ENCODE measurements at places on chromosomes 1 and 21. TPM values are rescaled to one million over a fixed set of nuclear protein-coding genes. Genes with fewer than 3 reads are reported as not detected.

DNA sequence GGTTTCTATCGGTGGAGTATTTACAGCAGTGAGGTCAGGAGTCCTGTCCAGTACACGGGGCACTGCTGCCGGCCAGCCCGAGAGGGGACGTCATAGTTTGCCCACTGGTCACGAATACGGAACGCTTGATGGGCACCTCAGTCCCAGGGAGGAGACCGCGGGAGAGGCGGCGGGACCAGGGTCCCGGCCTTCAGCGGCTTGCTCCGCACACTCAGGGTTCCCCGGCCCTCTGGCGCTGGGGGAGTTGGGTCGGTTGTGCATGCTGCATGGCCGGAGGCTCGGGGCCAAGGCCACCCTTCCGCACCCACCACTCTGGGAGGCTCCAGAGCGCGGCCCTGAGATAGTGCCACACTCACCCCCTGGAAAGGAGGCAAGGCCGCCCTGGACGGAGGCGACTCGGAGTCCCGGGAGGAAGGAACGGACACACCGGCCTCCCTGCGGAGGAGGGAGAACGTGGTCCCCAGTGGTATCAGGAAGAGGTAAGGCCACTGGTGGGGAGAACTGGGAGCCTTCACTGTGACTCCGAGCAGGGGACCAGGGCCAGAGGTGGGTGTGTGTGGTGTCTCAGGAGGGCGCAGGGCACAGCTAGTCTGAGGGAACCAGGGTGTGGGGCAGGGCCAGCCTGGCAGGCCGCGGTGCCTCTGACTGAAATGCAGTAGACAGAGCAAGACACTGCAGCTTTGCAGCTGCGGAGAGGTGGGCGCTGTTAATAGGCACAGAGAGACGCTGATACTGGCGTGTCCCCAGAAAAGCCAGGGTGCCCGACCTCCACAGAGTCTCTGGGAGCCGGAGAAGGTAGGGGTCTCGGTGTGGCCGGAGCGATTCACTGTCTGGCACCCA, 28.6 kb upstream of the PRSS38 start:
- peaks cover 17% of the 10 kb centered on the region for H3K27me3 ChIP-seq
- peak overlapping the region; percentile 67 for H3K4me3 ChIP-seq
- peaks cover under 1% of the 10 kb centered on the region for H3K36me3 ChIP-seq
- no peaks in the 10 kb centered on the region for H3K4me1 ChIP-seq

DNA sequence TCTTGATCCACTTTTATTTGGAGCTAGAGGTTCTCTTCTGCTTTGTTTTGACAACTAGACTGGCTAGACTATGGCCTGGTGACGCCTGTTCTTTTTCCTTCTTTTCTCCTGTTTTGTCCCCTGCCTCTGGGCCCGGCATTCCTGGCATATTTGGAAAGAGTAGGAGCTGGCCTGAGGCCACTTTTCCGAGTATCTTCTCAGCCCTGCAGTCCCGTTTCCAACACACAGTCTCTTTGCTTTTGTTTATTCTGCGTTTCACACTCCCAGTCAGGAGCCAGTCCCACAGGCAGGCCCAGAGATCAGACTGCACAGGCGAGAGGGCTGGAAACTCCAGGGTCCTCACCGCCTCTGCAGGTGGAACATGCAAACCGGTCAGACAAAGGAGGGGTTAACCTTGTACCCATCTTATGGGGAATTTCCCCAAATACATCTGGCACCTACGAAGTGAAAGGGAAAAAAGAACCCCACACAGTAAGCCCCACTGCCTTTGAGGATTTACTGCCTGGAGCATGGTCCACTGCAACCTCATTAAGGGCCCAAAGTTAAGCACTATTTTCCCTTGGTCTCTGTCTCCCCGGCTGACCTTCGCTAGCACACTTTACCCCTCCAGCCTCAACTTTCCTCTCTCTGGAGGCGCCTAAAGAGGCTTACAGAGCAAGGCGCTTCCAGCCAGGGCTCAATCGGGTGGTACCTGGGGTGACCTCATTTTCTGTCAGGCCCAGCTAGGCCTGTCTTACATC, 141.1 kb downstream of the TOMM20 start:
- peaks cover 4% of the 10 kb centered on the region for H3K36me3 ChIP-seq
- H3K4me3 ChIP-seq = peak overlapping the region; percentile 48
- H3K27me3 ChIP-seq = peaks cover 4% of the 10 kb centered on the region
- DNase-seq = peak; percentile 30
- peak overlapping the region; percentile 98 for H3K27ac ChIP-seq

DNA sequence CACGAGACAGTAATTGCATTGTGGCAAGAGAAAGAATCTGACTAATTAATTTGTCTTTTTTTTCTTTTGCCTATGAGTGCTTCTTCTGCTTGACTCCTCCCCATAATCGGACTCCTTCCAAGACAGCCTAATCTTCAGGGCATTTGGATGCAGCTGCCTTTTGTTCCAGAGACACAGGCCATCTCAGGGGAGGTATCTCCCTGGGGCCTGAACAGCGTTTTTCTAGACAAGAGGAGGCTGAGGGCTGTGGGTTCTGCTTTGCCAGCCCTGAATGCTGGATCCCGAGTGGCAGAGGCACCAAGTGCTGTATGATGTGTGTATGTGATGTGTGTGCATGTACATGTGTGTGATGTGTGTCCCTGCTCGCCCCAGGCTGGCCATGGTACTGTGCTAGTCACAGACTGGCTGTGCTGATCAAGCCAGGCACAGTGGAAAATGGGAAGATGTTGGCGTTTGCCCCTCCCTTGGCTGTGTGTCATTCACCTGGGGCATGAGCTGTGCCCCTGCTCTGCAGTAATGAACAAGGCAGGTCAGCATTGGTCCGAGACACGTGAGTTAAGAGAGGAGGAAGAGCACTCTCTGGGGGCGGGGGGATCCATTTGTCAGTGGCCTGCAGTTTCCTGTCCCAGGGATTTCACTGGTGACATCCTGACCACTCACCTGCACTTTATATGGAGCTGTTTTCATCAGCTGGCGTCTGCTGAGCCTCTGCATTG, 77.2 kb downstream of the ADARB1 start:
- H3K36me3 ChIP-seq = no peaks in the 10 kb centered on the region
- H3K4me1 ChIP-seq = peaks cover 12% of the 10 kb centered on the region
- H3K27me3 ChIP-seq = peaks cover 3% of the 10 kb centered on the region
- peak; percentile 4 for DNase-seq
- H3K4me3 ChIP-seq = no peak overlapping the region

The OLFM3 gene
- total RNA-seq = 0.23 TPM

- no peak for DNase-seq
- H3K36me3 ChIP-seq = no peaks in the 10 kb centered on the region
- no peak overlapping the region for H3K4me3 ChIP-seq
- H3K4me1 ChIP-seq = no peaks in the 10 kb centered on the region
Observed at GRCh38 chr1:40588586-40588985, 57.1 kb downstream of the ZNF684 start.

DNA sequence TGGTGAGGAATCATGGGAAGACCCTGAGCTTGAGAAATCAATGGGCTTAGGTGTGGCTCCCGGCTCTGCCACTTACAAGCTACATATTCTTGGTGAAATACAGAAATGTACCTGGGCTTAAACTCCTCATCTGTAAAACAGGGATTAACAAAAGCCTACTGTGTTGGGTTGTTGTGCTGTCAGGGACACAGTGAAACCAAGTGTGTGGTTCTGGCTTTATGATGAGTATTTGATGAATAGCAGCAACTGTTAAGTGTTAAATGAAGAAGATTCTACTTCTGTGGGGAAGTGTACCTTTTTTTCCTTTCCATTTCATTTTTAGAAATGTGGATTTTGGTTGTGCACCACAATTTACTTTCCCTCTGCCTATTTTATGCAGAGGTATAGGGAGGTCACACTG, 41.1 kb upstream of the DUSP10 start:
- H3K36me3 ChIP-seq = no peaks in the 10 kb centered on the region
- DNase-seq = no peak
- H3K27me3 ChIP-seq = peaks cover 2% of the 10 kb centered on the region
- peaks cover 21% of the 10 kb centered on the region for H3K4me1 ChIP-seq

- no peak for DNase-seq
- H3K27ac ChIP-seq = no peak overlapping the region
- H3K4me1 ChIP-seq = peaks cover 29% of the 10 kb centered on the region
- peaks cover 3% of the 10 kb centered on the region for H3K27me3 ChIP-seq
Observed at GRCh38 chr1:156571261-156571852, 1.0 kb downstream of the IQGAP3 start.

DNA sequence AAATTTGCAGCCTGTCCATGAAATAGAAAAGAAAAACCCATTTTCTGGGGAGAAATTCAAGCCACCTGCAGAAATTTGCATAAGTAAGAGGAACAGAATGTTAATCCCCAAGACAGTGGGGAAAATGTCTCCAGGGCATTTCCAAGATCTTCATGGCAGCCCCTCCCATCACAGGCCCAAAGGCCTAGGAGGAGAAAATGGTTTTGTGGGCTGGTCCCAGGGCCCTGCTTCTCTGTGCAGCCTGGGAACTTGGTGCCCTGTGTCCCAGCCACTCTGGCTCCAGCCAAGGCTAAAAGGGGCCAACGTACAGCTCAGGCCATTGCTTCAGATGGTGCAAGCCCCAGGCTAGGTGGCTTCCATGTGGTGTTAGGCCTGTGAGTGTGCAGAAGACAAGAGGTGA, 155.6 kb downstream of the PRDM2 start:
- no peak for DNase-seq
- H3K27ac ChIP-seq = no peak overlapping the region
- peaks cover 6% of the 10 kb centered on the region for H3K36me3 ChIP-seq
- no peaks in the 10 kb centered on the region for H3K4me1 ChIP-seq

DNA sequence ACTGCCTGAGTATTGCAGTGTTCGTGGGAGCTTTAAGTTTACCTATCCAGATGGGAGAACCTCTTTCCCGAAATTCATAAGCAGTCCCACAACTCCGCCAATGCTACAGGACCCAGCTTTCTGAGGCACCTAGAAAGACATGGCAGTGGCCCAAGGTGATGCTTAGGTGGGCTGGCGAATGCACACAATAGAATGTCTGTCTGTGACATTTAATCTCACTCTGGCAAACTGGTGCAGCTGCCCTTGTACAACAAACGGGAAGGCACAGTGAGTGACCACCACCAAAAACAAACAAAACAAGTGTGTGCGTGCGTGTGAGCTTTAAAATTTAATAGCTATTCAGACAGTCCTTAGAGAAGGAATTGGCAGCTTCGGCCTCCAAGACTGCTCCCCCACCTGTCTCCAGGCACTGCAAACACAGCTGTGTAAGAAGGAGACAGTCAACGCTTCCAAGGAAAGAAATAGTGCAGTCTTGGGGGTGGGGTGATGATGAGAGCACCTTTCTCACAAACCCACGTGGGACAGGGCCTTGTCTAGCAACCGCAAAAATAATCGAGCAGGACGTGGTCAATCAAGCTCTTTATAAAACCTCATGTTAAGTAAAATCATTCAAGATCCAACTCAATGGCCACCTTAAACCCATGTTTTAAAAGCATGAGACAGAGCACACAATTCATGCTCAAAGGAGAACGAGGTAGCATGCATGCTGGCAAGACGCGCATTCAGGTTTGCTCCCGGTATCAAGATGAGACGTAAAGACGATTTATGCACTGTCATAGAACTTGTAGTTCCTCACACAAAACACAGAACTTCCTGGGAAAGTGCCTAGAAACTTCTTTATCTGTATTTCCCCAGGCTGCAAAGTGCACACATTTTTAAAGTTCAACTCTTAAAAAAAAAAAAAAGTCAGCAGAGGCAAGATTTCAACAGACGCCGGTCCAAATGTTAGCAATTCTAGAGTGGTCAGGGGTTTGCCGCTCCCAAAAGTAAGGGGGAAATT, 84.1 kb downstream of the TM2D1 start:
- no peaks in the 10 kb centered on the region for H3K36me3 ChIP-seq
- no peak overlapping the region for H3K4me3 ChIP-seq
- peak overlapping the region; percentile 3 for H3K27ac ChIP-seq
- peaks cover 8% of the 10 kb centered on the region for H3K4me1 ChIP-seq

- H3K27ac ChIP-seq = no peak overlapping the region
- no peak for DNase-seq
- peaks cover 11% of the 10 kb centered on the region for H3K36me3 ChIP-seq
- H3K4me1 ChIP-seq = peaks cover 37% of the 10 kb centered on the region
Observed at GRCh38 chr1:93453911-93454310, 6.0 kb downstream of the FNBP1L start.

The PWP2 gene
- 11.0 TPM for total RNA-seq

GRCh38 chr1:78101514-78101913, 55.7 kb downstream of the GIPC2 start:
- no peak for DNase-seq
- H3K4me3 ChIP-seq = no peak overlapping the region
- peaks cover 7% of the 10 kb centered on the region for H3K4me1 ChIP-seq
- H3K36me3 ChIP-seq = no peaks in the 10 kb centered on the region

- no peaks in the 10 kb centered on the region for H3K36me3 ChIP-seq
- peak; percentile 5 for DNase-seq
- peaks cover 3% of the 10 kb centered on the region for H3K27me3 ChIP-seq
- no peak overlapping the region for H3K4me3 ChIP-seq
- H3K27ac ChIP-seq = no peak overlapping the region
Observed at GRCh38 chr1:182720463-182720862, 36.1 kb upstream of the RGS8 start.

- H3K27ac ChIP-seq = peak overlapping the region; percentile 100
- peaks cover 12% of the 10 kb centered on the region for H3K27me3 ChIP-seq
- peaks cover 23% of the 10 kb centered on the region for H3K36me3 ChIP-seq
- peak overlapping the region; percentile 99 for H3K4me3 ChIP-seq
- no peak for DNase-seq
Observed at GRCh38 chr1:31063631-31064030, 1.9 kb downstream of the PUM1 start.

- no peaks in the 10 kb centered on the region for H3K4me1 ChIP-seq
- H3K4me3 ChIP-seq = no peak overlapping the region
- no peaks in the 10 kb centered on the region for H3K27me3 ChIP-seq
- no peak for DNase-seq
- H3K27ac ChIP-seq = no peak overlapping the region
Observed at GRCh38 chr1:210905944-210906453, 227.9 kb downstream of the KCNH1 start.

DNA sequence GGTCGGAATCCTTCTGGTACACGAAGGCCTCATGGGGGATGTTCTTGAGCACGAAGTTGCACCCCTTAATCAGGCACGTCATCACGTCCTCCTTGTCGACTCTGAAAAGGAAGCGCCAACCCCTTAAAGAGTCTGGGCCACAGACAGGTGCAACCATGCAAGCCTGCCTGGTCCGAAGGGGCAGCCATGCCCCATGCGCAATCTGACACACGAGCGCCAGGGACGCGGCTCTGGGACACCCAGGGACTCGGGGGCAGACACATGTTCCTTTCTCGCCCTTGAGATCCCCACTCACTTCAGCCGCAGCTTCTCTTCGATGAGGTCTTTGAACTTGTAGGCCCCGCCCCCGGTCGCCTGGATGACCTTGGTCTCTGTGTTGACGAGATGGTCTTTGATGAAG, 5.6 kb downstream of the PANK4 start:
- no peak for DNase-seq
- H3K36me3 ChIP-seq = peaks cover 20% of the 10 kb centered on the region
- H3K4me3 ChIP-seq = no peak overlapping the region
- peaks cover 9% of the 10 kb centered on the region for H3K27me3 ChIP-seq

The RNU1-2 gene
- 3,428 TPM for total RNA-seq

DNA sequence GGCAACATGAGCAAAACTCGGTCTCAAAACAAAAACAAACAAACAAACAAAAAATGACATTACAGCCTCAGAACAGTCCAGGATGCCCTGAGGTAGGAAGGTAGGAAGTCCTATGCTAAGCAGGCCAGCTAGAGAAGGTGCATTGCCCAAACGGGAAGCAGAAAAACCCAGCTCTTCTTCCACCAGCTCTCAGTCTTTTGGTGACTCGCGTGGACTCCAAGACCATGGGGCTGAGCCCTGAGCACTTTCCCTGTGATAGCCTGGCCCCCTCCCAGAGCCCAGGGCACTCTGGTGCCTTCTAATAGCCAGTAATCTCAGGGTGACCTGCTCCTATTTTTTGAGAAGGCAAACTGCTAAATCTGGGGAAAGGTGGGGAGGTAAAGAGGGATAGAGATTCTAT, 16.1 kb downstream of the PHLDA3 start:
- peaks cover 7% of the 10 kb centered on the region for H3K27me3 ChIP-seq
- no peak overlapping the region for H3K4me3 ChIP-seq
- peaks cover 46% of the 10 kb centered on the region for H3K4me1 ChIP-seq
- no peaks in the 10 kb centered on the region for H3K36me3 ChIP-seq
- no peak overlapping the region for H3K27ac ChIP-seq
- no peak for DNase-seq
